ENCODE measurements at places on chromosomes 7 and 10.
A peak's percentile ranks its signal among the peaks of the same experiment; 100 is the strongest.

DNA sequence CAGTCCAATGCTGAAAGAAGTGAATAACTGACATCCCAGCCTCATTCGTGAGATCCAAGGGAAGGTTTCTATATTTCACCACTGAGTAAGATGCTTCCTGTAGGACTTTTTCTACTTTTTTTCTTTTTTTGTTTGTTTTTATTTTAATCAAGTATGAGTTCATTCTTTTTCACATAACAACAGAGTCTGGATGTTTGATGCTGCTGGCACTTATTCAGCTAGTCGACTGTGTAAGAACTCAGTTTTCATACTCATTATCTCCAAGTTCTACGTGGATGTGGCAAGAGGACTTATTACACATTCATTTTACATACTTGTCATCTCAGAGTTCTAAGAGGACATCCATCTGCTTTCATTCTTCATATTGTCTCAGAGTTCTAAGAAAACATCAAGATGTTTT lies 86.9 kb downstream of the CPXM2 start:
- DNase-seq = no peak

- DNase-seq = peak; percentile 21
Observed at GRCh38 chr10:48478469-48478868, 126.4 kb downstream of the ARHGAP22 start.

DNA sequence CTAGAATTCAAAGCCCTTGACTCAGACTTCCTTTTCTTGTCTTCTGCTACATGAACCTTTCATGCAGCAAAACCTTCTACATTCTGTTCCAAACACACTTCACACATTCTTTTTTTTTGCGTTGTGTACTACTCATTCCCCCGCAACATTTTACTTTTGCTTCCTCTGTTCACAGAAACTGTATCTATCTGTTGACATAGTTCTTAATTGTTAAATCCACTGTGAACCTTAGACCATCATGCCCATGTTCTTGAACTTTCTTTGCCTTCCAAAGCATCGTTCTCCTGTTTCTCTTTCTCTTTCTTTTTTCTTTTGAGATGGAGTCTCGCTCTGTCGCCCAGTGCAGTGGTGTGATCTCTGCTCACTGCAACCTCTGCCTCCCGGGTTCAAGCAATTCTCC lies 14.2 kb downstream of the CCSER2 start:
- no peak for DNase-seq

DNA sequence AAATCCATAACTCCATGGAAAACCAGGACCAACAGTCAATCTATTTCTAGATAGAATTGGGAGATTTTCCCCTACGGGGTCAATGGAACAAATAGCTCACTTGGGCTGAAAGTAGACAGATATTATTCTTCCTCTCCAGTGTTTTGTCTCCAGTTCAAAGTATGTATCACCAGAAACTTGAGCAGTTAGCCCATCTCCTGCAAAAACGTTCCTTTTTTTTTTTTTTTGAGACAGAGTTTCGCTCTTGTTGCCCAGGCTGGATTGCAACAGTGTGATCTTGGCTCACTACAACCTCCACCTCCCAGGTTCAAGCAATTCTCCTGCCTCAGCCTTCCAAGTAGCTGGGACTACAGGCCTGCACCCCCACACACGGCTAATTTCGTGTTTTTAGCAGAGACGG lies 390.0 kb upstream of the AUTS2 start:
- DNase-seq = no peak

- DNase-seq = no peak
Observed at GRCh38 chr10:77518241-77518909, 119.2 kb downstream of the KCNMA1 start.

DNA sequence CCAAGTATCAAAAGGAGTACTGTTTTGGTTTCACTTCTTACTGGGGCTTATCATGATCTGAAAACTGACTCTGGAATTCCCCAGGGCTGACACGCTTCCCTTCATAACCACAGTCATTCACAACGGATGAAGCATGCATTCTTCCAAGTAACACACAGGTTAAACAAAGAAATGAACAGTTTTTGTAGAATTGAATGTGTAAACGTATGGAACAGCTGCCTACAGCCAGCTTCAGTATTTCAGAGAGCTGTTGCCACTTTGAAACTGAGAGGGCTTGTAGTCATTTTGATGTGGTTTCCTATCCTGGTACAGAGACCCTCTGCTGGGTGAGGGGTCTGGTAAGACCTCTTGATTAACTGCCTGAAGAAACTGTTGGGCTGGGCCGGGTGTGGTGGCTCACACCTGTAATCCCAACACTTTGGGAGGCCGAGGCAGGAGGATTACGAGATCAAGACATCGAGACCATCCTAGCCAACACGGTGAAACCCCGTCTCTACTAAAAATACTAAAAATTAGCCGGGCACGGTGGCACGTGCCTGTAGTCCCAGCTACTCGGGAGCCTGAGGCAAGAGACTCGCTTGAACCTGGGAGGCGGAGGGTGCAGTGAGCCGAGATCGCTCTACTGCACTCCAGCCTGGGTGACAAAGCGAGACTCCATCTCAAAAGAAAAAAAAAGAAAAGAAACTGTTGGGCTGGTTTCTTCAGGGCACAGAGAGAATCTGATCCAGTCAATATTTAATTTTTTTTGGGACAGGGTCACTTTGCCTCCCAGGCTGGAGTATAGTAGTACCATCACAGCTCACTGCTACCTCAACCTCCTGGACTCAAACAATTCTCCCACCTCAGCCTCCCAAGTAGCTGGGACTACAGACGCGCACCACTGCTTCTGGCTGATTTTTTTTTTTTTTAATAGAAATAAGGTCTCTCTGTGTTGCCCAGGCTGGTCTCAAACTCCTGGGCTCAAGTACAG lies 4.7 kb downstream of the NFE2L3 start:
- peak; percentile 74 for DNase-seq

GRCh38 chr10:132615341-132616169 lies 78.0 kb downstream of the INPP5A start:
- no peak for DNase-seq

DNA sequence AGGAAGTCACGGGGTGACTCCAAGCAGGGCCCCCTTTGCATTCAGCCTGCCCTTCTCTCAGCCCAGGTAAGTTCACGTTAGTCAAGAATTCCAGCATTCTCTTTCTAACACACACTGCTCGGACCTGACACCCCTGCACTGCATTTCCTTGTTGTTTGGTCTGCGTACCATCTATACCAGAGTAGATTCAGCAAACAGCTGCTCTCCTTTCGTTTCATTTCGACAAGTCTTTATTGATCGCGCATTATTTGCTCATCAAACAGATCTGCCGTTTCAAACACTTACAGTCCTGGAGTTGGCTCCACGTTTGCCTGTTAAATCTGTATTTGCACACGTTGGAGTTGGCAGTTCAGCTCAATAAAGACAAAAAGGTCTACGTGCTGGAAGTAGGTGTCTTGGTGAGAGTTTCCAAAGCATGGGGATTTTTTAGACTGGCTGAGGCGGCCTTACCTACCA lies 495.1 kb downstream of the RPS24 start:
- no peak for DNase-seq

GRCh38 chr7:74653686-74654181 lies 3.8 kb upstream of the GTF2I start:
- DNase-seq = no peak

GRCh38 chr10:68406111-68406814 lies 814 bp downstream of the RUFY2 start:
- no peak for DNase-seq

- DNase-seq = no peak
Observed at GRCh38 chr10:124830445-124830844, 28.8 kb downstream of the ABRAXAS2 start.

DNA sequence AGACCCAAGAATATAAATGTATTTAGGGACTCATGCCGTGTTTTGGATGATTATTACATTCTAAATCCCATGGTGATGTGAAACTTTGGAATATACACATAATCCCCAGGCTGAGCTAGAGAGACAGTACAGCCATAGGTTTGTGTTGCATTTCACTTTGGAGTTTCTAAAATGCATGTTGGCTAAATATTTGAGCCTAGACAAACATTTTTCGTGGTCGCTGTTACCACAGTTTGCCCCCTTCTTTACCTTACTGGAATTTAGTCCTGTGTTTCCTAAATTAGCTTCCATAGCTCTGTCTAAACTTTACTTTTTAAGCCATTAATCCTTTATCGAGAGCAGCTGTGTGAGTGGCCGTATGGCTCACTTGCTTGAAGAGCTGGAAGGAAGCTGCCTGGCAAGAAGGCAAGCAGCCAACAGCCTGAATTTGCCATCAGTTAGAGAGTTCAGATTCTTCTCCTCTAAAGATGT lies 192.0 kb downstream of the BICC1 start:
- DNase-seq = no peak

DNA sequence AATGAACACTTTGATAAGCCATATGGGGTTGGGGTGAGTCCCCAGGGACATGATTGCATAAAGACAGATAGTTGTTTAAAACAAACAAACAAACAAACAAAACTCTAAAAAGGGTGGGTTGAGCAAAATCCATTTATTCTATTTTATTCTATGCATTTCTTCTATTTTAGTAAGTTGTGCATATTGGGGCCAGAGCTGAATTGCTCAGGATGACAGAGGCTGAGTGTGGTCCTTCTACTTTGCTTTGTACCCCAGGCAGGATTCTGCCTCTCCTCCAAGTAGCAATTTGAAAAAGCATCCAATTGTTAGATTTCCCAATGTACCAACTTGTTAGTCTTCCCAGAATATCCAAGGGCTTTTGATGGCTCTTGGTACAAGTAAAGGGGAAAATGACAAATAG lies 29.2 kb upstream of the XPNPEP1 start:
- DNase-seq = no peak

- peak; percentile 67 for DNase-seq
Observed at GRCh38 chr7:150731916-150732315, 5.3 kb upstream of the GIMAP5 start.

- DNase-seq = no peak
Observed at GRCh38 chr7:121187222-121187621, 141.6 kb upstream of the WNT16 start.

DNA sequence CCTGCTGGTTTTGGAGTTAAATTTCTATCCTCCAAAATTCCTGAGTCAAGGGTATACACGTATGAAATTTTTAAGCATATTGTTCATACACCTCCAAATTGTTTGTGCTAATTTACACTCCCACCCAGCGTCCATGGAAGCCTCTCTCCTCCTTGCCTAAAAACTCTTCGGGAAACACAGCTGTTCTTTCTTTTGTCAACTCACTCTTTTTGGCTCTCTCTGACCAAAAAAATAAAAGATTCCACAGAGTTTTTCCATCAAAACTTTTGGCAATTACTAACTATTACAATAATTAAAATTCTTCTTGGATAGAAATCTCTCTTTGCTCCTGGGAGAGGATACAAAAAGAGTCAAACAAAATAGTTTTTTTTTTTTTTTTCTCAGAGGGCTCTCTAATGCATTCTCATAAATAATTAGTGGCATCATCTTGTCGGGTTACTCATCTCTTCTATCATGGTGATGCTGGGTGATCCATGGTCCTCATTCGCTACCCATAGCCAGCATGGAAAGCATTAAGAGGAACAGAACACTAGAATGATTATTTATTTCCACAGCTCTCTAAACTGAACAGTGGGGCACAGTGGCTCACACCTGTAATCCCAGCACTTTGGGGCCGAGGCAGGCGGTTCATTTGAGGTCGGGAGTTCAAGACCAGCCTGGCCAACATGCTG lies 310.7 kb downstream of the SFMBT2 start:
- no peak for DNase-seq

DNA sequence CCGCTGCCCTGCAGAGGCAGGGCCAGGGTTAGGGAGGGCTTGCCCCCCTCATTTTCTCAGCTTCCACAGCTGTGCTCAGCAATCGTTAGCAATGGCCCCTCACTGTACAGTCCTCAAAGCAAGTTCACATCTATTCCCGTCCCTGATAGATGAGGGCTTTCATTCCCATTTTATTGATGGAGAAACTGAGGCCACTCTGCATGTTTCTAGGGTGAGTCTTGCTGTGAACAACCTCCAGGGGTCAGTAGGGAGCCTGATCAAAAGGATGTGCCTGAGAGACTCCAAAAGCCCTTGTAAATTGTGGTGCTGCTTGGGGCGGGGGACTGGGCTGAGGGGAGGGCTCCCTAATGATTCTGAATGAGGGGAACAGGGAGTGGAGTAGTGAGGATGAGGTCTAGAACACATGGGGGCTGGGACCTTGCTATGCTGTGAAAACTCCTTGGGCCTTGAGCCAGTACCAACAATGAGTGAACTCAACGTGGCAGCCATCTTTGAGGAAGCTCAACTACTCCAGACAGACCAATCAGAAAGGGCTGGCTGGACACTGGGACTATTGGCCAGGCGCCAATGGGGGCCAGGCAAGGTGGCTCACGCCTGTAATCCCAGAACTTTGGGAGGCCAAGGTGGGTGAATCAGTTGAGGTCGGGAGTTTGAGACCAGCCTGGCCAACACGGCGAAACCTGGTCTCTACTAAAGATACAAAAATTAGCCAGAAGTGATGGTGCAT lies 6.7 kb upstream of the GRIFIN start:
- no peak for DNase-seq

- no peak for DNase-seq
Observed at GRCh38 chr10:56624082-56624481, 263.0 kb upstream of the ZWINT start.

- no peak for DNase-seq
Observed at GRCh38 chr10:32713560-32713959, 244.5 kb downstream of the ITGB1 start.

DNA sequence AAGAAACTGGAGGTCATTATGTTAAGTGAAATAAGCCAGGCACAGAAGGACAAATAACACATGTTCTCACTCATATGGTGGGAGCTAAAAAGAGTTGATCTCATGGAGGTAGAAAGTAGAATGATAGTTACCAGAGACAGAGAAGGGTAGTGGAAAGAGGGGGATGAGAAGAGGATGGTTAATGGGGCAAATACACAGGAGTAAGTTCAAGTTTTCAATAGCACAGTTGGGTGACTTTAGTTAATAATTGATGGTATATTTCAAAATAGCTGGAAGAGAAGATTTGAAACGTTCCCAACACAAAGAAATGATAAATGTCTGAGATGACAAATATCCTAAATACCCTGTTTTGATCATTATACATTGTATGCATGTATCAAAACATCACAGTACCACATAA lies 261.8 kb downstream of the THSD7A start:
- no peak for DNase-seq

DNA sequence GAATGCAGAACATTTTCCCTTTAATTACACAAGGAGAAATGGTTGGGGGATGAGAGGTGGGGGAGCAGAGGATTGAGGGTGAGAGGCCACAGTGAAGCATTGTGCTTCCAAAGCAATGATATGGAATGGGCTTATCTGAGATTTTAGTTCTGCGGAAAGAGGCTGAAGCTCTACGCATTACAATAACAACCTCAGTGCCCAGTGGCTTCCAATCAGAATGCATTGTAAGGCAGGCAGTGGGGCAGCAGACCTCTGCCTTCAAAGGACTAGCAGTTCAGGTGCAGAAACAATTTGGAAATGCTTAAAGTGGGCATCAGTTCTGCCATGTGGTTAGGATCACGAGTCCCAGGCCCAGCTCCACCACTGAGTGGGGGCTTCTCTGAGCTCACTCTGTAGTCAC lies 251.0 kb upstream of the ZMIZ1 start:
- no peak for DNase-seq

GRCh38 chr10:63286754-63287264 lies 153.7 kb downstream of the NRBF2 start:
- no peak for DNase-seq

GRCh38 chr7:98200364-98200763 lies 10.9 kb upstream of the BHLHA15 start:
- peak; percentile 58 for DNase-seq

GRCh38 chr7:151779255-151779654 lies 97.7 kb downstream of the PRKAG2 start:
- no peak for DNase-seq
